Heart right ventricle (tissue), 16 donors: ENCODE measurements at places on chromosomes 5 and 9.

DNA sequence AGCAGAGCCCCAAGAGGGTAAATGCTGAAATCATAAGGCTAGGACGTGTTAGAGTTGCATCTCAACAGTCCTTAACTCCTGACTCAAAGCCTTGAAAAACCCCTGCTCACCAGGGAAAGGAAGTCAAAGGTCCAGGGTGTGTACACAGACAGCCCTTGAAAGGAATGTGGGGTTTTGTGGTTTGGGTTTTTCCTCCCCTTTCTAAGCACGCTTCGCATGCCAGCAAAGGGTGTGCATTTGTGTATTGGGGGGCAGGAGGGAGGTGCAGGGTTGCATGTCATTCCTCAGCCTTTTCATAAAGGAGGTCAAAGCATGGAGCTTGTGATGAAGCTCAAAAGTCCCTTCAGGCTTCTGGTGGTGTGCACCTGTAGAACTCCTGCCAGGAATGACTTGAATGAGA is 17.3 kb upstream of the XPA start:
- no peak for DNase-seq

GRCh38 chr5:177372034-177372896 is 12.0 kb upstream of the SLC34A1 start:
- DNase-seq = no peak

DNA sequence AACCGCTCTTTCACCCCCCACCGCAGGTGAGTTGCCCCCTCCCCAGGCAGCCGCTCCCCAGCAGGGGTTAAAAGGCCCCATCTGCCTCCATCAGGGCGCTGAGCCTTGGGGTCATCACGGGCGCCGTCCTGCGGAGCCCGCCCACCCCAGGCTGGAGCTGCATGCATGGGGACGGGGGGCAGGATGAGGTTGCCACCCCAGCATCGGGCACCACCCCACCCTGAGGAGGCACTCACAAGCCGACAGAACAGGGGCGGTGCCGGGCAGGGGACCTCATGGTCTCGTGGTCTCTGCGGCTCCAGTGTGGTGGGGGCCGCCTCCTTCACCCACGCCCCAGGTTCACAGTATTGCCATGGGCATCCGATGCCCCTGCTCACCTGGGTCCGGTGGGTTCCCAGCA is 16.5 kb downstream of the PTGES start:
- no peak for DNase-seq

DNA sequence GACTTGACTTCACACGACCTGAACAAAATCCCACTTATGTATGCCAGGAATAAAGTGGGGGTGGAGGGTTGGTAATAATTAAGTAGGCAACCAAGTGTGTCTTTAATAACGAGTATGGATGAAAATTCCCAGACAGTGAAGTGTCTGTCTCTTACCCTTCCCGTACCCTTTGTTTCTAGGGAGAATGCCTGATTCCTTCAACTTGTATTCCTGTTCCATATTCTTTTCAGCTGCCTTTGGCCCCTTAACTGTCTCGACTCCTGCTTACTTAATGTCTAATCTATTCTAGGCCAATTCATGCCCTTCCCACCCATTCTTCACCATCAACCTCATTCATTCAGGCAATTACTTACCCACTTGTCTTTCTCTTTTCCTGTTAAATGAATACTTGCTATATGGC is 380.5 kb downstream of the RAB3C start:
- no peak for DNase-seq

GRCh38 chr9:19568946-19569345 is 160.1 kb downstream of the ACER2 start:
- no peak for DNase-seq

DNA sequence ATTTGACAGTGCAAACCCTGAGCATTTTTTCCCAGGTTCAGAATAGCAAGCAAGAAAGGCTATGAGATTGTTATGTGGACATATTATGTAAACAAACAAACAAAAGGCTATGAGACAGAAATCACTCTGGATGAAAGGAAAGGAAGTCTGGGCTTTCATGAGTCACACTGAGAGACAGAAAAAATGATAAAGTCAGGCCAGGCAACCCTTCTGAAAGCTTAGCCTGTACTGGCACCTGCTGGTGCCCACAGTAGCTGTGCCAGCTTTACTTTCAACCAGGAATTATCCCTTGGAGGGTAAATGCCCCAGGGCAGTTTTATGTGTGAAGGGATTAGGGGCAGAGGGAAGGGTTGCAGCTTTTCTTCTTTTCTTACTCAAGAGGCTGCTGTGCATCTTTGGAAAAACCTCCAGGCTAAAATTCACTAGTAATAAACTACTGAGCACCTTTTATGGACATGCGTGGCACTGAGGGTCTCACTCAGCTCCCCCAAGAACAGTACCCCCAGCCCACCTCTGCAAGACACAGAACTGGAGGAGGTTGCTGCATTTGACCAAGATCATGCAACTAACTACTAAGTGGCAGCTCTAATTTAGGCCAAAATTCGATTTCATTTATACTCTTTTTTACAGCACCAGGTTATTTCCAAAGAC is 41.7 kb downstream of the ACTL7B start:
- DNase-seq = peak; percentile 9

DNA sequence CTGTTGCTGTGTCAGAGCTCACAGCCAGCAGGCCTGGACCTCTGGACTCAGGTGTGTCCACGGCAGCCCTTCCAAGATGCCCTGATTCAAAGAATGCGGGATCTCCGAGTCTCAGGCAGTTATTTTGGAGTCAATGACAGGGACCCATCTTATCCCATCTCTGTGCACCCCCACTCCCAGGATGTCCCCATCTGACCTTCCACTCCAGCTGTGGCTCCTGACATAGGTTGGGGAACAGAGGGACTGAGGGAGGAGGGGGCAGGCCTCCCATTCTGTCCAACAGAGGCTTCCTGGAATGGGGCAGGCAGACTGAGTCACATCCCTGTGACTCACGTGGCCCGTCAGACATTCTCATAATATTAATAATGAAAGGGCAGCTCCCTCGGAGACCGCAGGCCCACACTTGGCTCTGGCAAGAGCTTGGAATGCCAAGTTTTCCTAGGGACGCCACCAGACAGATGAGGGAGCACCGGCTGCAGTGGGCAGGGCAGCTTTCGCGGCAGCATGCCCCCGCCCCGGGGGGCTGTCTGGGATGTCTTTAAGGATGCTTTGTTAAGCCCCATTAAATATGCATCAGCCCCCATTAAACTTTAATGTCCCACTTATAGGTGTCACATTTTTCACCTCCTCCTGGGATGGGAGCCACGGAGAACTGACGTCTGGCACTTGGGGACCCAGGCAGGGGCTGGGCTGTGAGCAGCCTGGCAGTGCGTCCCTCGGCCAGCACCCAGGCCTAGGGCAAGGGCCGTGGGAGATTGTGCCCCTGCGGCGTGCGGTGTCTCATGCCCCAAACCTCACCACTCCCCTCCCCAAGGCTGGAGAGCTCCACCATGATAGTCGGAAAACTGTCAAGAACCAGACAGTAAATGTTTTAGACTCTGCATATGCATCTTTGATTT is 23.6 kb upstream of the FIBCD1 start:
- DNase-seq = no peak

GRCh38 chr5:78887384-78888118 is 97.6 kb downstream of the ARSB start:
- no peak for DNase-seq

GRCh38 chr9:133730994-133731715 is 7.0 kb downstream of the SARDH start:
- no peak for DNase-seq

DNA sequence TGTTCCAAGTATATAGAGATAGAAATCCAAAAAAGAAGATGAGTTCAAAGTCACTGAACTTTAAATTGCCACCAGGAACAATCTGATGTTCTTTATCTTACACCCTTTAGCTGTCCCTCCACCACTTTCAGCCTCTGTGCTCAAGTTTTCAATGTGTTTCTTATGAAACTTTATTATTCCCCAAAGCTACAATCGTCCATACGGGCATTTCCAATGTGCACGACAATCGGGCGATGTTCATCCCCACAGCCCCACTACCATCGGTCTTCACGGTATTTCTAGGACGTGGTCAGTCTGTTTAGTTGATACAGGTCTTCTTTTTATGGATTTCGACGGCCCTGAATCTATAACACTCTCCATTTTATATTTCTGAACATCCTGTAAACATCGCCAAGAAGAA is 238.7 kb upstream of the DAP start:
- no peak for DNase-seq
